ENCODE measurements at places on chromosomes 12 and 14.

DNA sequence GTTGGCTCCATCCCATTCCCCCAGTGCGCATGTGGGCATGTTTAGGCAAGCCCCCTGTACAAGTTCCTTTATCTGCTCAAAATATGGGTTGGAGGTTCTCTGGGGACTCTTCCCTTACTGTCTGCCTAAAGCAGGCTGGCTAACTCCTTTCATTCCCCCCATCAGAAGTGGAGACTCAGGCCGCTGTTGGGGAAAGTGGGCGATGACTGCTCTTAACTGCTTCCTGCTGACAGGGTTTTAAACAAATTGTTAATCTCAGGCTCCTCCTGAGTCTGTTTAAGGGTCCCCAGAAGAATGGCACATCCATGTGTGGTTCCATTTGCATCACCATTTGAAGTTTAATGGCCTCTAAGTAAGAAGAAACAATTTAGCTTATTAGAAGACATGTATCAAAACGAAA lies 15.4 kb upstream of the FAR2 start:
- no peak for DNase-seq

GRCh38 chr14:22073801-22074200 lies 400.2 kb upstream of the OR4E1 start:
- DNase-seq, result no peak

DNA sequence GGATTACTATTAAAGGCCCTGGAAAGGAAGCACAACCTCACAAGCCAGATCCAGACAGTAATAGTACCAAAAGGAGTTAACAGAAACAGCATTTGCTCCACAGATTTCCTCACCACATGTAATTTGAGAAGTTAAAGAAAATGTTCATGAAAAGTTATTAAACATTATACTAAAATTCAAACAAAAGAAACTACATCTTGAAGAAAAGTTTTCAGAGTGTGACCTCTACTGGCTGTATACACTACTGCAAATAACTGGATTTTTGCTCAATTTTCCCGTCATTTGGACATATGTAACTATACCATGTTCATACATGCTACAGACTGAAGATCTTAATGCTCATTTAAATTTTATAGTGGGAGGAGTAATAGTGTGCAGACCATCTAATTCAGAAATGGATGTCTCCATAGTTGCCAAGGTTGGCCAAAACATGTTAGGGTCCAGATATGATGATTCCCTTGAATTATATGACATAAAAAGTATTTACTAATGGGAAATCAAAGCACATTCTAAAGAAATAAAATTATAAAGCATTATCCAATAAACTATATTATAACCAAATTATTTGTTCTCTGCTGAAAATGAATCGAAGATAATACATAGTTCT lies 5.6 kb downstream of the KRR1 start:
- DNase-seq, result peak; percentile 14

DNA sequence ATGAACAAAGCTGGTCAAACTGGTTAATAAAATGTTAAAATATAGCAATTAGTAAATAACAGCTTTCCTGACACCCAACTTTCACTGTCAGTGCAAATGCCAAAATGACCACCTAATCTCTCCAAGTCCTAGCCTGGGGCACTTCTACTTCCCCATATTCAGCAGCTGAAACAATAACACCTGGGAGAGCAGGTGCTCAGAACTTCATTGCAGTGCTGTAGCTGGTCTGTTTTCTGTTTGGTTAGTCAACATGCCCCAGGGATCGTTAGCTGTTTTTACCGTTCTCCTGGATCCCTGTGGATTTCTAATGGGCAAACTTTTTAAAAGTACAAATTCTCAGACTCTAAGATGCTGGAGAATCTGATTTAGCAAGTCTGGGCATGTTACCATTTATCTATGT lies 759.7 kb downstream of the GALC start:
- no peak for DNase-seq

GRCh38 chr14:100054316-100055075 lies 10.7 kb upstream of the EVL start:
- no peak for DNase-seq

DNA sequence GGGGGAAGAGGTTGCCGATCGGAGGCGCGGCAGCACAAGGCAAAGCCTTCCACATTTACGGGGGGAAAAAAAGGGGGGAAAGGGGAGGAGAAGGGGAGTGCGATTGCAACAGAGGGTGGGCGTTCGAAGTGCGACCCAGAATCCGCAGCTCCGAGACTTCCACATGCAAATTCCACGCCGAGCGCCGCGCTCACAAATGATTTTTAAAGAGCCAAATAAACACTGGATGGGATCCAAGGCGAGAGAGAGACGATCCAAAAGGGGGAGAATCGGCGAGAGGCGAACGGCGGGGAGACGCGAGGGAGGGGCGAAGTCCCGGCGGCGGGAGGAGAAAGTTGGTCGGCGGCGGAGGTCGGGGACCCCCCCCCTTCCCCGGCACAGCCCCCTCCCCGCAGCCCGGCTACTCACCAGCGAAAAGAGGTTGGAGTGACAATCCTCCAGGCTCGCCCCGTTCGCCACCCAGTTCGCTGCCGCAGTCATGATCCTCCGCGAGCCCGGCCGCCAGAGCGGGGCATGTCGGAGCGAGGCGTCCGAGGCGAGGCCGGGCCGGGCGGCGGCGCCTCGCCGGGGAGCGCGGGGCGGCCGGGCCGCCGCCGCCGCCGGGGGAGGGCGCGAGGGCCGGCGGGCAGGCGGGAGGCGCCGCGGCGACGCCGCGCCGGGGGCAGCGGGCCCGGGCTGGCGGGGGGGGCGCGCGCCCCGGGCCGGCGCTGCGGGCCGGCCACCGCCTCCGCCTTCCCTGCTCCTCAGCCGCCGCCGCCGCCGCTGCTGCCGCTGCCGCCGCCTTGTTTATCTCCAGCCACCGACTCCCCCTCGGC lies 634 bp downstream of the MED13L start:
- peak; percentile 53 for DNase-seq

- DNase-seq, result no peak
Observed at GRCh38 chr14:60184905-60185555, 19.8 kb upstream of the DHRS7 start.

DNA sequence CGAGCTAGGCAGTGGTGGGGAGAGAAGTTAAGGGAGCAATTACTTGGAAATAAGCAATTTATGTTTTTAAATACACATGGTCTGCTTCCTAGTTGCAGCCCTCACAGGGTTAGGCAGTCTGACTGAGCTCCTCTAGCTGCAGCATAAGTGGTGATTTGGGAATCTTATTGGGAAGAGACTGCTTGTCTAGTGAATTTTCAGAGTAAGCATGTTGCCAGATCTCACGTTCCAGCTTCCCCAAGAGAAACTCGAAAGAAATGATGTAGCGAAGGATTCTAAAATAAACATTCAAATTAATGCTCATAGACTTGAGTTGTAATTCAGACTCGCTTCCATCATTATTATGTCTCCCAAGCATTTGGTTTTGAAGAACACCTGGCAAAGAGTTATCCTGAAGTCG lies 440.2 kb downstream of the ATP23 start:
- DNase-seq, result no peak

GRCh38 chr12:118052324-118053070 lies 8.5 kb downstream of the WSB2 start:
- DNase-seq, result no peak

GRCh38 chr14:35122696-35123387 lies 490 bp downstream of the PRORP start:
- peak; percentile 9 for DNase-seq

DNA sequence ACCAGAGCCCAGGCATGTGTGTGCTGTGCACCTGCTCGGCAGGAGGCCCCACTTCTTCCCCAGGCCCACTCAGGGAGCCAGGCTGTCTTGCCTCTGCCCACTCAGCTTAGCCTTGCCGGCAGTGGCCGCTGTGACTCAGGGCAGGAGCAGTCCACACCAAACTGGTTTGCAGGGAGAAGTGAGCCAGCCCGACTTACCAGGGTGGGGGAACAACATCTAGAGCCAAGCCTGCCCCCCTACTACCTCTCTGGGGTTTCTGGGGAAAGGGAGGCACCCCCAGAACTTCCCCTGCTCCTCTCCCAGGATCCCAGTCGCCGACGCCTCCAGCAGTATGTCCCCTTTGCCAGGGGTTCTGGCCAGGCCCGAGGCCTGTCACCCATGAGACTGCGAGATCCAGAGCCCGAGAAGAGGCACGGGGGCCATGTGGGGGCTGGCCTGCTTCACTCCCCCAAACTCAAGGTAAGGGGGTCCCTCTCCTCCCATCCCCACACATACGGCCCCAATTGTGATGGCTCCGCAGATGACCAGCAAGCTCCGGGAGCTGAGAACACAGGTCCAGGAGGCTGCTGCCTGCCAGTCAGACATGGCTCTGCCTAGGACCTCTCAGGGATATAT lies 3.0 kb downstream of the PLEKHG6 start:
- no peak for DNase-seq

DNA sequence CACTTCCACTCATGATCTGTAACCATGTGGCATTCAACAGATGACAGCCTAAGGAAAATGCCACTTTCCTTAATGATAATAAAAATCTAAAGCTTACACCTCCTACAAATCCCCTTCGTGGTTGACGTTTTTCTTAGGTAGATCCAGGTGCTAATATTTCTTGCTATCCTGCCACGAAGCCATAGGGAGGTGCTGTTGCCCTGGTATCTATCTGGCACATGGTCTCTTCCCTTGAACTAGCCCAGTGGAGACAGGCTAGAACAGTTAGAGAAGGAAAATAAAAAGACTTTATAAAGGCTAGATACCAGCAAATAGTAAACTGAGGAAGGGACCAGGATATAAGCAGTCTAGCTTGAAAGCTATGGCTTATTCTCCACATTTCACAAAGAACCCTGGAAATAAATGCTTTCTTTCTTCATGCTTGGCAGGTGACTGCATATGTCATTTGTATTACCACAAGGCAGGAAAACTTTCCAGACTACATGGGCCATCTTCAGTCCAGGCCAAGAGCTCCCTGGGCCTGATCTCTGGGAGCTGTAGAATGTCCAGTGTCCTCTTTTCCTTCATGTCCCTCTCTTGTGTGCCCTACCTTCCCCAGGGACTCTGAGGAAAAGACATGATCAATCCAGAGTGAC lies 15.3 kb downstream of the SPIC start:
- no peak for DNase-seq

- DNase-seq, result no peak
Observed at GRCh38 chr12:115146453-115146852, 462.5 kb upstream of the TBX3 start.

GRCh38 chr12:103679421-103680170 lies 92.5 kb downstream of the STAB2 start:
- DNase-seq, result no peak

DNA sequence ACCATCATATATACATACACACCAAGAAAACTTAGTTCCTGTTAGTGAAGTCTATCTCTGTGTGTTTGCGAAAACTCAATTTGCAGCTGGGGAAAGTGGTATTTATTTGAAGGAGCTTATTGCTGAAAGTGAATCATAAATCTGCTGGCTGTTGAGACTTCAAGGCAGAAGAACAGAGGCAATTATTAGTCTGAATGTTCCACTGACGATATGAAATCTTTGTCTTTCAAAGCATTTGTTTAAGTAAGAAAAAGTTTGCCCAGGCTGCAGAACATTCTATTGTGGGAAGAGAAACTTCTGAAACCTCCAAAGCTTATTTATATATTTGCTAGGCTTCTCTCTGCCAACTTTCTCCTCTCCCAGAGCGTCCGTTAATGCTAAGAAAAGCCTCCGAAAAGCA lies 255.7 kb upstream of the TMPO start:
- DNase-seq, result no peak

GRCh38 chr12:52691076-52691840 lies 11.1 kb upstream of the KRT1 start:
- peak; percentile 52 for DNase-seq

DNA sequence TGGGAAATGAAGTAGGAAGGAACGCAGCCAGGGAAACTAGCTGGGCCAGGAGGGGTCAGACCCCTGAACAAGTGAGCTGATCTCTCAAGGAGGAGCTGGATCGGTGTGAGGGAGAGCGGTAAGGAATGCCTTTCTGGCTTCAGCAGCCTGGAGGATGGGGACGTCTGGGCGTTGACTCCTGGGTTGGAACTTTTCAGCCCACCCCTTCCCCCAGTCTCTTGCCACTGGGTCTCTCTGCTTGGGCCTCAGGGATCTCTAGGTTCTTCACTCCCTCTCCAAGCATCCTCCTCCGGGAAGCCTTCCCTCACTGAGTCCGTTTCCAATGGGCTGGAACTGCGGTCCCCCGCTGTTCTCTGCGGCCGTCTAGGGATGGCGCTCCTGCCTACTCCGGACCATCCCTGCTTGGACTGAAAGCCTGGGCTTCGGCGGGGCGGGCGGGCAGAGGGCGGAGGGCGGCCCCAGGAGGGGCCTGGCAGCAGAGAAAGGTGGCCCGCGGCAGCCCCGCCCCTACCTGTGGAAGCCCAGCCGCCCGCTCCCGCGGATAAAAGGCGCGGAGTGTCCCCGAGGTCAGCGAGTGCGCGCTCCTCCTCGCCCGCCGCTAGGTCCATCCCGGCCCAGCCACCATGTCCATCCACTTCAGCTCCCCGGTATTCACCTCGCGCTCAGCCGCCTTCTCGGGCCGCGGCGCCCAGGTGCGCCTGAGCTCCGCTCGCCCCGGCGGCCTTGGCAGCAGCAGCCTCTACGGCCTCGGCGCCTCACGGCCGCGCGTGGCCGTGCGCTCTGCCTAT lies at the start of gene KRT7:
KRT7 (plus strand) TSS at position 570 of the 788 bp plus-strand sequence; CDS start at position 624, 54 bp downstream.
- no peak for DNase-seq

DNA sequence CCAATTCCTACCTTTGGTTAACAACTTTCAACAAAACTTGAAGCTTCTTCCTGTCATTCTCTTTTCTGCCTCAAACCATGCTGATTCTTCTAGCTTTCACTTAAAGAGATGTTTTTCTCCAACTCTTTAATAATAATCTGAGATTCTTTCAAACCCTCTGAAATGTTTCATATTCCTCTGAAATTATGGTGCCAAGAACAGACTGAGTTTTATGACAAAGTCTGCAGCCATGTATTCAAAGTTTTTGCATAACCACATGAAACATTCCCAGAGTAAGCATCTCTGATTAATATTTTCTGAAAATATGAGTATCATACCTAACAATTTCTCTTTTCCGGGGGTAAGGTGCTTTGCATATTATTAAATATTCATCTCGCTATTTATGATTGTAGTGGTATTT lies 59.1 kb upstream of the DCN start:
- DNase-seq, result no peak

DNA sequence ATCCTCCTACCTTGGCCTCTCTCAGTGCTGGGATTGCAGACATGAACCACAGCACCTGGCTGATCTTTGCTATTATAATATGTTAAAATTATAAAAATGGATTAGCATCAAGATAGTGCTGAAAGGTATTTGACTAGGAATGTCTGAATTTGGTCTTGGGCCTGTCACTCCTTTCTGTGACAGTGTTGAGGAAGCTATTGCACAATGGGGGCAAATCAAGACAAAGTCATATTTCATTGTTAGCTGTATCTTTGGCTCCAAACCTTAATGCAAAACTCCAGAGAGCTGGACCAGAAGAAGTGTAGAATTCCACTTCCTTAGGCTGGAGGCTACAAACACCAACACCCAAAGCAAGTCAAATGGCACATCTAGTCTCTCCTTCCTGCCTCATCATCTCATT lies 42.2 kb downstream of the ZCRB1 start:
- no peak for DNase-seq

GRCh38 chr12:65656156-65656882 lies 168.0 kb upstream of the HMGA2 start:
- no peak for DNase-seq

GRCh38 chr14:105281371-105282097 lies 19.3 kb downstream of the BRF1 start:
- no peak for DNase-seq

- no peak for DNase-seq
Observed at GRCh38 chr12:123055281-123055766, 74.8 kb downstream of the ARL6IP4 start.

GRCh38 chr12:85947286-85947685 lies 73.2 kb downstream of the NTS start:
- DNase-seq, result no peak

GRCh38 chr14:69481815-69482568 lies 2.5 kb upstream of the PLEKHD1 start:
- DNase-seq, result no peak

All from stimulated activated naive CD4-positive, alpha-beta T cell (primary cell).